ENCODE measurements at places on chromosomes 2 and 18. TPM values are rescaled to one million over a fixed set of nuclear protein-coding genes. Genes with fewer than 3 reads are reported as not detected.

KLHL30 gene
- total RNA-seq, result under 0.01 TPM

IL37 gene
- not detected for total RNA-seq

TDRD15 gene
- not detected for total RNA-seq

DCDC2C gene
- total RNA-seq, result not detected

SYT4 gene
- not detected for total RNA-seq

PLB1 gene
- total RNA-seq, result 1.1 TPM

PHOSPHO2 gene
- 1.8 TPM for total RNA-seq

Measured in smooth muscle cell of the umbilical artery (primary cell).